ENCODE measurements at places on chromosomes 7 and 10.

- DNase-seq = no peak
- H3K36me3 ChIP-seq = no peaks in the 10 kb centered on the region
- H3K27ac ChIP-seq = no peak overlapping the region
These were observed 201.5 kb upstream of the GPR26 start for GRCh38 chr10:123464430-123465323.

DNA sequence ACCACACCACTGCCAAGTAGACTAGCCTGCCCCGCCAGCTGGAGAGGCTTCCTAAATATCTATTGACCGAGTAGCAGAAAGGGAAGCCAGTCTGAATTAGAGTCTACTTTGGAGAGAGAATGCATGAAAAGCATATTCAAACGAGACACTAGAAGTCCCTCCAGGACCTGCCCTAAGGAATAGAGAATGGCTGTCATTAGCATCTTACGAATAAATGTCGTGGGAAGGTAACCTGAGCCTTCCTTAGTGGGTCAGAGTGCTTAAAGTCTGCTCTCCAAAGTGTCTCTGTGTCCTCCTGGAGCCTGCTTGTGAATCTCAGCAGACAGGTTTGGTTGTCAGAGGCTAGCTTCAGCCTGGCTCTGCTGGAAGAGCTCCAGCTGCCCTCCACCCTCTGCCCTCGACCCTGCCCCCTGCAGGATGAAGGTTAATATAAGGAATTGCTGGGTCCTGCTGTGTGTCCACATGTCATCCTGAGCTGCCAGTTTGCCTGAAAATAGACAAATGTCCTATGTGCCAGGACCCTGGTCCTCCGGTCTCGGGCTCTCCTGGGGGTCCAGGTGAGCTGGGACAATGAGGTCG, 33.4 kb downstream of the FAM241B start:
- H3K4me3 ChIP-seq = no peak overlapping the region
- no peaks in the 10 kb centered on the region for H3K4me1 ChIP-seq
- H3K27ac ChIP-seq = no peak overlapping the region
- no peak for DNase-seq
- H3K36me3 ChIP-seq = no peaks in the 10 kb centered on the region

GRCh38 chr10:114508376-114508775, 104.1 kb upstream of the AFAP1L2 start:
- no peaks in the 10 kb centered on the region for H3K27me3 ChIP-seq
- no peak for DNase-seq
- H3K27ac ChIP-seq = no peak overlapping the region
- H3K4me3 ChIP-seq = no peak overlapping the region

DNA sequence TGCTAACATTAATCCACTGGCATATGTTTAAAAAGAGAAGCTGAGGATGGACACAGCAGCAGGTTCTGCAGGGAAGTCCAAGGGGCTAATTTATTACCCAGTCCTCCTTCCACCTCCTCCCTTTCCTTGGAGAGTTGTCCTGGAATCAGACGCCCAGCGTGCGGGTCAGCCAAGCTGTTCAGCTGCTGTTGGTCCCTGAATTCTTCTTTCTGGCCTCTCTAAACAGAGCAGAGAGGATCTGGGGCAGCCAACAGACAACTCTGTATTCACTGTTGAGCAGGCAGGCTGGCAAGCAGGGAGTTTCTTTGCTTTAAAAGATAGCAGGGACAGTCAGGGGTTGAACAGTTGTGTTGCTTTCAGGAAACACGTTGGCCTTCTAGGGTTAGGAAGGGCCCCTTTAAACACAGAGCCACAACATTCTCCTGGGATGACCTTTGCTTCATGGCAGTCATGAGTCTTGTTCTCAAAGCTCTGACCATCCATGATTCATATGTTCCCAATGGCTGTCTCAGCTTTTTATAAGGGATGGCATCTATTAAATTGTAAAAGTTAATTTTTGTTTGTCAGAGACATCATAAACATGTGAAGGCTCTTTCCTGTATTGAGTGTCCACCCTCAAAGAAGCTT, 217.0 kb downstream of the CREB5 start:
- H3K4me3 ChIP-seq = no peak overlapping the region
- DNase-seq = no peak
- no peak overlapping the region for H3K27ac ChIP-seq
- H3K4me1 ChIP-seq = no peaks in the 10 kb centered on the region

GRCh38 chr7:129053938-129054437, 923 bp downstream of the TNPO3 start:
- H3K4me1 ChIP-seq = peaks cover 47% of the 10 kb centered on the region
- peaks cover under 1% of the 10 kb centered on the region for H3K27me3 ChIP-seq
- peaks cover 17% of the 10 kb centered on the region for H3K36me3 ChIP-seq
- H3K4me3 ChIP-seq = peak overlapping the region; percentile 98
- no peak for DNase-seq
- H3K27ac ChIP-seq = peak overlapping the region; percentile 100

GRCh38 chr7:76257973-76258372, 44.5 kb upstream of the HSPB1 start:
- no peak overlapping the region for H3K4me3 ChIP-seq
- no peak overlapping the region for H3K27ac ChIP-seq
- H3K27me3 ChIP-seq = peaks cover 43% of the 10 kb centered on the region
- no peak for DNase-seq

DNA sequence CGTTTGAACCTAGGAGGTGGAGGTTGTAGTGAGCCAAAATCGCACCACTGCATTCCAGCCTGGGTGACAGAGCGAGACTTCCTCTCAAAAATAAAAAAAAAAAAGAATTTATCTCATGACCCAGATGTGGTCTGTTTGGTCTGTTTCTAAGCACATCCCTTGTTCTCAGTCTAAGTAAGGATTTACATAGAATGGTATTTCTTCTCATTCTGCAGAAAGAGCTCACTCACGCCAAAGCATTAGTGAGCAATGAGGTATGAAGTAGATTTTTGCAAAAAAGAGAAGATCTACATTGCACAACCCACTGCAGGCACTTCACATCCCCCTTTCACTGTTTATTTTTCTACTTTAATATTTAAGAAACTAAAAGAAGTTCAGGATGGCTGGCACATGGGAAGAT, 76.5 kb upstream of the FGL2 start:
- peaks cover 4% of the 10 kb centered on the region for H3K4me1 ChIP-seq
- no peak overlapping the region for H3K4me3 ChIP-seq
- no peak overlapping the region for H3K27ac ChIP-seq
- H3K36me3 ChIP-seq = no peaks in the 10 kb centered on the region

DNA sequence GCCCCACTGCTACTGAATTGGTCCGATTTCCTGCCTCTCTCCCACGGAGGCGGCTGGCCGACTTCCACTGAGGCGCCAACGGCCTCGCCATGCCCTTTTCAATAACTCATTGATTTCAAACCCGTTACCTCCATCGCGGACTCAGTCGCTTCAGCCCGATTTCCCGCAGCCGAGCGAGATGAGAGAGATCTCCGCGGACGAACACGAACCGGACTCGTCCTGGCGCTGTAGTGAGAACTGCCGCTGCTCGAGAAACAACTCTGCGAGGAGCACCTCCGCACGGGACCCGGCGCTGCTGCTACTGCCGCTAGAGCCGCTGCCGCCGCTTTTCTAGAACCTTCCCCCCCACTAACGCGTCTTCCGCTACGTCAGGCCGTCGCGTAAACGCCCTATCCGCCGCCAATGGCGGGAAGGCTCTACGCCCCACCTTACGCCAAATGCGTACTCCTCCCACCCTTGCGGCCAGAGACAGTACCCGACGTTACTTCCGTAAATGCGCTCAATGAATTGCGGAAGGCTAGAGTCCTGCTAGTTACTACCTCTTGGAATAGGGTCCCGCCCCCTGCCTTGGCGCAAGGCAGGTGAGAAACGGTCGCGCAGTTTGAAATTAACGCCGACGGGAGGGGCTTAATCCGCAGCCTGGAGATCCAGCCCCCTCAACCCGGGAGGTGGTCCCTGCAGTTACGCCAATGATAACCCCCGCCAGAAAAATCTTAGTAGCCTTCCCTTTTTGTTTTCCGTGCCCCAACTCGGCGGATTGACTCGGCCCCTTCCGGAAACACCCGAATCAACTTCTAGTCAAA, at the start of gene HNRNPA2B1:
HNRNPA2B1 (minus strand) TSS at position 303 of the 803 bp plus-strand sequence; CDS start at position 134, 169 bp downstream.
- H3K4me1 ChIP-seq = peaks cover 64% of the 10 kb centered on the region
- peak within 1 kb of the TSS; percentile 100 for H3K27ac ChIP-seq
- peak within 1 kb of the TSS; percentile 99 for H3K4me3 ChIP-seq
- DNase-seq = peak; percentile 97
- H3K27me3 ChIP-seq = peaks cover 8% of the 10 kb centered on the region

GRCh38 chr7:151351027-151351426, 9.4 kb downstream of the NUB1 start:
- peak overlapping the region; percentile 13 for H3K4me3 ChIP-seq
- H3K27ac ChIP-seq = peak overlapping the region; percentile 90
- DNase-seq = peak; percentile 26

GRCh38 chr10:107548301-107548700, 383.8 kb upstream of the SORCS1 start:
- no peaks in the 10 kb centered on the region for H3K4me1 ChIP-seq
- H3K4me3 ChIP-seq = no peak overlapping the region
- no peak for DNase-seq

DNA sequence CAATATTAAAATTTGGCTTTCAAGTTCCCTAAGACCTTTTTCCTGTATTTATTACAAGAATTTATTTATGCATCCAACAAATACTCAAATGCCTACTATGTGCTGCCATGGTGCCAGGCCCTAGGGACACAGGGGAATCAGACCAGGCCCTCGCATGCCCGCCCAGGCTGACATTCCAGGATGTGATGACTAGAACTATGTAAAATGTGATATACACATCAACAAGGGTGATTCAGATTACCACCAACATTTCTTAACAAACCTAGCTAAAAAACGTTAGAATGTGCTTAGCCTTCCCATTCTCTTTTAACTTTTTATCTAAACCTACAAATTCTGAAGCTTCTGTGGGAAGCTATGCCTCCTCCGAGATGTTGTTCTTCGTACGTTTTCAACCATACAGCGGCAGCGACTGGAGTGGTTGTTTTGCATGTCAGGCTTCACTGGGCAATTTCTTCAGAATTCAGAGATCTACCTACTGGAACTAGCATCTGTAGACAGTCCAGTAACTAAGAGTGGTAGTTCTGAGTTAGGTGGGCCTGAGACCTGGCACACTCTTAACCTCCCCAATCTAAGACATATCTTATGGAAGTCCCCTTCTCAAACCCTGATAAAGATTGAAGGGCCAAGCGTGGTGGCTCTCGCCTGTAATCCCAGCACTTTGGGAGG, 22.1 kb downstream of the GNA12 start:
- peak overlapping the region; percentile 72 for H3K4me3 ChIP-seq
- peak; percentile 58 for DNase-seq
- H3K27me3 ChIP-seq = no peaks in the 10 kb centered on the region
- peaks cover 68% of the 10 kb centered on the region for H3K4me1 ChIP-seq

DNA sequence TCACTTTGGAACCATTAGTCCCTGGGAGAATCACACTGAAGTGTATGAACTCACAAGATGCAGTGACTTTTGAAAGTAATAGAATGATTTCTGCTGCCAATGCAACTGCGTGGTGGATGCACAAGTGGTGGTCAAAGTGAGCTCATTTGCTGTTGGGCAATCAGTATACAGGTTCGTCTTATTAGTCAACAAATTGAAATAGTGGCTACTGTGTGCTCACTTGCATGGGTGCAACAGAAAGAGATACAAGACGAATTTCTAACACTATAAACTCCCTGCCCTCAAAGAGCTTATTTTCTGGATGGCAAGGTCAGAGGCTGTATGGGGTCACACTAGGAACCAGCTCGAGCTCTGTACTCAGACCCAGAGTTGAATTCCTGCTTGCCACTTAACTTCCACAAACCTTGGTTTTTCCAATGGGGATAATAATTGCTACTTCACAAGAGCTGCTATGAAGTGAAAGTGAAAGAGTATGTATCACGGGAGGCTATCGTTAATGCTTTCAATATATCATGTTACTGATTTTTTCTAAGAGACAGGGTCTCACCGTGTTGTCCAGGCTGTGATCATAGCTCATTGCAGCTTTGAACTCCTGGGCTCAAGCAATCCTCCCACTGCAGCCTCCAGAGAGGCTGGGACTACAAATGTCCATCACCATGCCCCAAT, 8.3 kb upstream of the BCL7B start:
- peaks cover 17% of the 10 kb centered on the region for H3K36me3 ChIP-seq
- DNase-seq = no peak
- H3K4me1 ChIP-seq = peaks cover 8% of the 10 kb centered on the region
- H3K27me3 ChIP-seq = no peaks in the 10 kb centered on the region
- no peak overlapping the region for H3K27ac ChIP-seq

DNA sequence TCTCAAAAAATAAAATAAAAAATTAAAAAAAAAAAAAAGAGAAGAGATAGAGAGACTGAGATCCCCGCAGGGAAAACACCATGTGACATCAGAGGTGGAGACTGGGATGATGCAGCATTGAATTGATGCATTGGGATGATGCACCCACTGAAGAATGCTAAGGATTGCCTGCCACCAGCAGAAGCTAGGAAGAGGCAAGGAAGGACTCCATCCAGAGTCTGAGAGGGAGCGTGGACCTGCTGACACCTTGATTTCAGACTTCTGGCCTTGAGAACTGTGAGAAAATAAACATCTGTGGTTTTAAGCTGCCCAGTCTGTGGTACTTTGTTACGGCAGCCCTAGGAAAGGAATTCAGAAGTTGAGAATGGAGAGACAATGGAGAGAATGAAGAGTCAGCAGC, 89.8 kb upstream of the PRPS1L1 start:
- no peaks in the 10 kb centered on the region for H3K4me1 ChIP-seq
- no peak for DNase-seq
- peaks cover 10% of the 10 kb centered on the region for H3K27me3 ChIP-seq
- H3K27ac ChIP-seq = no peak overlapping the region
- H3K36me3 ChIP-seq = no peaks in the 10 kb centered on the region
- H3K4me3 ChIP-seq = no peak overlapping the region

DNA sequence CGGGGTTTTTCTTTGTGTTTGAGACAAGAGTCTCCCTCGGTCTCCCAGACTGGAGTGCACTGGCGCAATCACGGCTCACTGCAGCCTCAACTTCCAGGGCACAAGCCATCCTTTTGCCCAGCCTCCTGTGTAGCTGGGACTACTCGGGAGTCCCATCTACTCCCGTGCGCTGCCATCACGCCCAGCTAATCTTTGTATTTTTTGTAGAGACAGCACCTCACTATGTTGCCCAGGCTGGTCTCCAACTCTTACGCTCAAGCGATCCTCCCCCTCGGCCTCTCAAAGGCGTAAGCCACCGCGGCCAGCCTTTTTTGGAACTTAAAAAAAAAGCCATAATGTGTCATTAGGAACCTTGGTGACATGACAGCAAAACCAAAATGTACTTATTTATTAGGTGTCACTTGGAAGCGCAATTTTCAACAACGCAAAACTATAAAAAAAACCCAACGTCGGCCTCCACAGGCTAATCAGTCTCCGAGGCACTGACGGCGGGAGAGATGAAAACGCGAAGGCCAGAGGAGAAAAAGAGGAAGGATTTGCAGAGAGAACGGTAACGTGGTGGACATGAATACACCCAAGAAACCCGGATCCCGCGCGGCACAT, 911 bp upstream of the HNRNPH3 start:
- peak overlapping the region; percentile 100 for H3K27ac ChIP-seq
- peaks cover 20% of the 10 kb centered on the region for H3K36me3 ChIP-seq
- peaks cover 65% of the 10 kb centered on the region for H3K4me1 ChIP-seq
- H3K4me3 ChIP-seq = peak overlapping the region; percentile 99
- no peaks in the 10 kb centered on the region for H3K27me3 ChIP-seq
- DNase-seq = no peak

Data from stimulated activated naive B cell treated with anti-CD40 and anti-IgM and Interleukin-4, amounts not matched to agents 10 μg/mL and 1 μg/mL and 100 μg/mL, for 72 hours (primary cell).